ENCODE measurements at places on chromosomes 5 and 9.

- DNase-seq: no peak
- H3K36me3 ChIP-seq: no peaks in the 10 kb centered on the region
- no peak overlapping the region for H3K27ac ChIP-seq
- H3K27me3 ChIP-seq: no peaks in the 10 kb centered on the region
These were observed 94.3 kb downstream of the IRX2 start for GRCh38 chr5:2657151-2657550.

DNA sequence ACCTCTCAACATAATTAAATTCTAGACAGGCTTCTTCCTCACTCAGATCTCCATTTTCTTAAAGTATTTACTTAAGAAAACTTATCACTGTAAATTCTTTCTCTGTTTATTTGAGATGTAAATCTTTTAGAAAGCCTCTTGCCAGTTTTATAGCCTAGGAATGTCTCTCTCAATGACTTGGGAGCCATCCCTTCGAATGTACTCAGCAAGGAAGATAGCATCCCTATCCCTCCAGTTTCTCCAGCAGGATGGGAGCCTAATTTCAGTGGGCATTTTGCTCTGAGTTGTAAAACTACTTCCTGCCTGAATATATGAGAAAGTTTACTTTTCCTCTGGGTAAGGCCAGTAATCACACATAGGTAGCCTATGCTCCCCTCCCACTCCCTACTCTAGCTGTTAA, 558.5 kb upstream of the ARRDC3 start:
- DNase-seq: no peak
- H3K27ac ChIP-seq: no peak overlapping the region
- peaks cover 1% of the 10 kb centered on the region for H3K4me1 ChIP-seq

- no peak for DNase-seq
- H3K27me3 ChIP-seq: no peaks in the 10 kb centered on the region
- no peak overlapping the region for H3K27ac ChIP-seq
- no peaks in the 10 kb centered on the region for H3K4me1 ChIP-seq
These were observed 55.6 kb upstream of the KCNIP1 start for GRCh38 chr5:170448221-170448620.

GRCh38 chr5:63125862-63126261, 547.2 kb downstream of the LRRC70 start:
- H3K4me3 ChIP-seq: no peak overlapping the region
- no peaks in the 10 kb centered on the region for H3K36me3 ChIP-seq
- no peak overlapping the region for H3K27ac ChIP-seq
- no peaks in the 10 kb centered on the region for H3K4me1 ChIP-seq

DNA sequence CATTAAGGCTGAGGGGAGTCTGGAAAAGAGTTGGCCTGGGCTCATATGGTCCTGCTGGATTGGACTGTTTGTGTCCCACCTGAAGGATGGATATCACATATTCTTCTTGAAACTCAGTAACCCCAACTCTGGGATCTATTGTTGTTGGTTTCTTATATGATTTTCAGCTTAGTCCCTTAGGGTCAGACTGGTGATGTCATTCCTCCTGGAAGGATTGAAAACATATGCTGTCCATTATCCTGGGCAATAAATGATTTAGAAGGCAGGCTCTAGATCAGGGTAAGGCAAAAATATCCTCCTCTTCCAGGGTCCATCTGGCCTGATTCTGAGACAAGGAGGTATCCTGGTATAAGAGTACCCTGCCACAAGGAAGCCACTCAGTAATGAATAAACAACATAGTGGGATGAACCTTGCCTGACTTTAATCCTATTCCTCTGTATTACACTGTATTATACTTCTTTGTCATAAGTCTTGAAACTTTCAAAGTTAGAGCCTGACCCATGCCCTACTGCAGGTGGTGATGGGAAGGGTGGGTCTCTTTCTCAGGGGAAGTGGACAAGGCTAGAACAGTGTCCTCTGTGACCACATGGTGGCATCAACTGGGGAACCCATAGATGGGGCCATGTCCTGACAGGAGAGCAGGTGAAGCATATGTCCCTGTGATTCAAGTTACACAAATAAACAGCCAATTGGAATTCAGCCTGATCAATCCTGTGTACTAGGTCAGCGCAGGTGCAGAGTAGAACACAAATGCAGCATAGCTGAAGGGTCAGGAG, 454.4 kb upstream of the TRPC7 start:
- no peaks in the 10 kb centered on the region for H3K36me3 ChIP-seq
- H3K27ac ChIP-seq: no peak overlapping the region
- H3K4me3 ChIP-seq: no peak overlapping the region
- H3K27me3 ChIP-seq: no peaks in the 10 kb centered on the region

DNA sequence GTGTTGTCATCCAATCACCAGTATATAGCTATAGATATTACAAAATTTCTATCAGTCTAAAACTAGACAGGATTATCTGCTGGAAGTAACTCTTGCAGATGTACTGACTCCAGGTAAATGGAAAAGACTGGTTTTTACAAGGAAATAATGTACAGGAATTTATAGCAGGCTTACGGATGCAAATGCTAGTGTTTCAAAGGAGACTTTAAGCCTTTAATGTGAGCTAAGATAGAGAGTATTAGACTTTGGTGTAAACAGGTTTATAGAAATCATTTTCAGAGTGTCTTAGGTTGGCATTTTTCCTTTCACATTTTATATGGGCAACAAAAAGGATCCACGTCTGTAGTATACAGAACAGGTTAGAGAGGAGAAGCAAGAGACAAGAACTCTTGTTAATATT, 16.1 kb downstream of the ZNF608 start:
- no peak overlapping the region for H3K4me3 ChIP-seq

GRCh38 chr5:72817076-72817481, 618 bp downstream of the TNPO1 start:
- H3K27me3 ChIP-seq: no peaks in the 10 kb centered on the region
- H3K27ac ChIP-seq: peak overlapping the region; percentile 92
- H3K4me3 ChIP-seq: peak overlapping the region; percentile 68
- DNase-seq: peak; percentile 42

All from MM.1S (cell line).